ENCODE measurements at places on chromosomes 7 and 10. TPM values are rescaled to one million over a fixed set of nuclear protein-coding genes. Genes with fewer than 3 reads are reported as not detected.

The LRRN3 gene
- 0.17 TPM for total RNA-seq

The HMX2 gene
- total RNA-seq = 0.10 TPM

The CEP55 gene
- total RNA-seq = 61.2 TPM

The LYZL2 gene
- not detected for total RNA-seq

The CCM2 gene
- total RNA-seq = 38.7 TPM

The TFPI2 gene
- total RNA-seq = 255 TPM

The ZNF503 gene
- total RNA-seq = 13.0 TPM

The CALML5 gene
- not detected for total RNA-seq

The AKR1C4 gene
- 0.37 TPM for total RNA-seq

The POU6F2 gene
- total RNA-seq = not detected

The CRPPA gene
- 0.79 TPM for total RNA-seq

The FKBP14 gene
- 11.0 TPM for total RNA-seq

The TIAL1 gene
- 94.7 TPM for total RNA-seq

The HIP1 gene
- 17.6 TPM for total RNA-seq

The CALCR gene
- total RNA-seq = not detected
